ENCODE measurements at places on chromosomes 11 and 22.
A peak's percentile ranks its signal among the peaks of the same experiment; 100 is the strongest.

DNA sequence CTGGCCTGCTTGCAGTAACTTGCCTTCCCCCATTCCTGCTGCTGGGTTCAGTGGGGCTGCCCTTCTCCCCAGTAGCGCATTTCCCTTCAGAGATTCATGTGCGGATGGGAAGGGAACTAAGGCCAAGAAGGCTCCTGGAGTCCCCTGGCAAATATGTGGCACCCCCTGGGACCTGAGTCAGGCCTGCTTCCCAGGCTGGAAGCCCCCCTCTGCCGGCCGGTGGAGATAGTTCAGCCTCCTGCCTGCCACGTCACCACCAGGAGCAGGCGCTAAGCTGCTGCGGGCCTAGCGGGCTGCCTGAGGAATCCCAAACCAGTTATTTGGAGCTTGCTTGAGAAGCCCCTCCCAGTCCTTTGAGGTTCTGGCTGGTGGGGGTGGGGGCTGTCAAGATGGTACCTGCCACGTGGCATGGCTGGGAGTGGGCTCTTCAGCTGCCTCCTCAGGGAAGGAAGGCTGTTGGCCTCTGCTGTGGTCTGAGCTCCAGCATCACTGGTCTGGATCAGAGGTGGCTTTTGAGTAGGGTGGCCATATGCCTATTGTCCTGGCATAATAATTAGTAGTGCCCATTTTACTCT, 2.0 kb downstream of the SERPINH1 start:
- DNase-seq: peak; percentile 93

DNA sequence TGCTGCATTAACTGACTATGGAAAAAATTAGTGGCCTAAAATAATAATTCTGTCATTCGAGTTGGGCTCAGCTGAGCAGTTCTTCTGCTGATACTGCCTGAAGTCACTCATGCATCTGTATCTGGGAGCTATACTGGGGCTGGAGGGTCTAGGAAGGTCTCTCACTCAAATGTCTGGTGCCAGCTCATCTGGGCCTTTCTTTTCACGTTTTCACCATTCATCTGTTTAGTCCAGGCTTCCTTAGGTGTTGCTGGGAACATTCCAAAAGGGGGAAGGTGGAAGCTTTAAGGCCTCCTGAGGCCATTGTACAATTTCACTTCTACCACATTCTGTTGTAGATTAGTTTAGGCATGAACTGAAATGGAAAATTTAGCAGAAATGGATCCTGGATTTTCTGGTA, 28.0 kb downstream of the YAP1 start:
- DNase-seq: peak; percentile 72

DNA sequence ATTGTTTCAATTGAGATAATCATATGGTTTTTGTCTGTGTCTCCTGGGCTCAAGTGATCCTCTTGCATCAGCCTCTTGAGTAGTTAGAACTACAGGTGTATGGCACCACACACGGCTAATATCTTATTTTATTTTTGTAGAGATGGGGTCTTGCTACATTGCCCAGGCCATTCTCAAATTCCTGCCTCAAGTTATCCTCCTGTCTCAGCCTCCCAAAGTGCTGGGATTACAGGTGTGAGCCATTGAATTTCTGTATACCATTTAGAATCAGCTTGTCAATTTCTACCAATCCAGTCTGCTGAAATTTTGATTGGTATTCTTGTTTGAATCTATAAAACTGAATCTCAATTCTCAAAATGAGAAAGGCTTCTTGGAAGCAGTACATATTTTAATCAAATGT, 10.4 kb upstream of the KAT5 start:
- no peak for DNase-seq

- DNase-seq: no peak
Observed at GRCh38 chr11:133966172-133966651, 9.4 kb upstream of the IGSF9B start.

DNA sequence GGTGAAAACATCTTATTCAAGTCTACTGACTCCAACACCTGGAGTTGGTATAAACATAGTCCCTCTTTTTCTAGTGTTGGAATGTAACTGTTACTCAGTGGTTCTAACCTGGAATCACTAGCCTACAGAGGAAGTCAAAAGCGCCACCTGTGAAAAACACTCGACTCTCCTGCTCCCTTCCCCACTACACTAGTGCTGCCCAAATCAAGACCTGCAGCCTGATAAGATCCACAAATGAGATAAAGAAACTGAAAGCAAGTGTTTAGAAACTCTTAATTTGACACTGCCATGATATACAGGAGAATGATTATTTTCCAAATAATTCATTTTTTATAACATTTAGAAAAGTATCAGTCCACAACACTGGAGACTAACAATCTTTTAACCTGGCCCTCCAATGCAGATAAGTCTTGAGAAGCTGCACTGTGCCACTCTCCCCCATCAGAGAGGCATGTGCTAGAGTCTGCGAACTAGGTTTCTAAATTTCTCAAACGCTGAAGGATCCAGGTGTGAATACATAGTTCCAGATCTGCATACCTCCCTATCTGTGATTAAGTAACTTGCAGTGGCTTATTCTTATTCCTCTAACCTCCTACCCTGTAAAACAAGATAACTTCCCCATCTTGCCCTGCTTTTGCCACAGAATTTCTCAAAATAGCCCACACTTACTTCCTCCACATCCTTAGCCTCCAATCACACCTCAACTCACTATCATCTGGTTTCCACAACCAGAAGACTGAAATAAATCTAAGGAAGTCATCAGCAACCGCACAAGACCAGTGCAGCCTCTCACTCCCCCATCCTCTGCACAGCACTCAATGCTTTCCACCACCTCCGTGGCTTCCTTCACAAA, 88.1 kb downstream of the RRAS2 start:
- no peak for DNase-seq

DNA sequence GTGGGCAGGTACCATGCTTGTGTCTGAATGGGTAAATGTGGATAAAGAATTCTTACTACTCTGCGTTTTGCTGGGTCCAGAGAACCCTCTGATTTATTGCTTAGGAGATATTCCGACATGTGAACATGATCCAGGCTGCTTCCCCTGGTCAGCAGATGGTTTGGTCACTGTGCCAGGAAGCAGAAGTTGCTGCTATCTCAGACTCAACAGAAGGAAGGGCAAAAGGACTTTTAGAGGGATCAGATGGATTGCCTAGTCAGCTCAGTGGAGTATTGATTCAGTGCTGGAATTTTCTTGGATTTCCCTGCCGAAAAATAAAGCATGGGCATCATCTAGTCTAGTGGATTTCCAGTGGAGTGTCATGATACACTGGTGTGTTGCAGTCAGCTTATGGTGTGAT, 440.1 kb downstream of the NTM start:
- DNase-seq: no peak

- no peak for DNase-seq
Observed at GRCh38 chr22:28123989-28124766, 205.1 kb upstream of the PITPNB start.

DNA sequence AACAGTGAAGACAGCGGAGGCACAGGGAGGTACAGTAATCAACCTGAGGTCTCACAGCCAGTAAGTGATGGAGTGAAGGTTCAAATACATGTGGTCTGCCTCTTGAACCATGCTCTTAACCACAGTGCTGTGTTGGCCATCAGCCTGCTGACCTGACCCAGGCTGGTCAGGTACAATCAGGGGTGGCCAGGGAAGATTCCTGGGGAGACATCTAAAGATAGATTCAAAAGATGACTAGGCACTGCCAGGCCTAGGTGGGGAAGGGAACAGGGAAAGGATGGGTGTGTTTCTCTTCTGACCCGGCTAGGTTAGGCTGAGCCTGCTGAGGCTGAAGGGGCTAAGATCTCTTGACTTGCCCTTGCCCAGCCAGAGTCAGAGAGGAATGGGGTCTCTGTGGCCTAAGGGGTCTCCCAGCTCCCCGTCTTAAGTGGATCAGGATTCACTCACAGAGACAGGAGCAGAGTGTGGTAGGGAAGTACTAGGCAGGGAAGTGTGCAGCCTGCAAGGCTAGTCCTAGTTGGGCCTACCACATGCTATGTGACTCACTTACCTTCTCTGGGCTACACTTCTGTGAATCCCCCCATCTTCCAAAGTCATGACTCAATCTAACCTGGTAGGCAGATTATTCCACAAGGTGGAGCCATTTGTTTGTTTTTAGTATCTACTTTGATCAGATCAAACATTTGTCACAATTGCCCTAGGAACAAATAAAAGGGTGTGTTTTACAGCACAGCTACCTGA, 10.4 kb upstream of the SREBF2 start:
- DNase-seq: peak; percentile 76

GRCh38 chr11:57364851-57365660, 15.9 kb downstream of the PRG3 start:
- no peak for DNase-seq

- no peak for DNase-seq
Observed at GRCh38 chr11:36132940-36133339, 156.3 kb downstream of the COMMD9 start.

DNA sequence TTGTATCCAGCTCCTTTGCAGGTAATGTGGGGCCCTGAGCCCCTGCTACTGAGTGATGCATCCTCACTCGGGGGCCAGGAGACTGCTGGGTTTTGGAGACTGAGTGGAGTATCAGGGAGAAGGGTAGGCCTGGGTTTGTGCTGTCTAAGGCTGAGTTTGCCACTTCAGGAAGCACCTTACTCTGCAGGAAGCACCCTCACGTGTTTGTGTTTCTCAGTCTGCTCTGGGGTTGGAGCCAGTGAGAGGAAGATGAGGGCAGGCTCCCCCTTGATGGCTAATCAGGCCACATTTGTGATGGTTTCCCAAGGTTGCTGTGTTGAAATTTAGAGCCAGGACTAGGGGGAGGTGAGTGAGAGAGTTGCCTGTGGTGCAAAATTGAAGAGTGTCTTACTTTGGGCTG, 13.7 kb upstream of the THY1 start:
- no peak for DNase-seq

DNA sequence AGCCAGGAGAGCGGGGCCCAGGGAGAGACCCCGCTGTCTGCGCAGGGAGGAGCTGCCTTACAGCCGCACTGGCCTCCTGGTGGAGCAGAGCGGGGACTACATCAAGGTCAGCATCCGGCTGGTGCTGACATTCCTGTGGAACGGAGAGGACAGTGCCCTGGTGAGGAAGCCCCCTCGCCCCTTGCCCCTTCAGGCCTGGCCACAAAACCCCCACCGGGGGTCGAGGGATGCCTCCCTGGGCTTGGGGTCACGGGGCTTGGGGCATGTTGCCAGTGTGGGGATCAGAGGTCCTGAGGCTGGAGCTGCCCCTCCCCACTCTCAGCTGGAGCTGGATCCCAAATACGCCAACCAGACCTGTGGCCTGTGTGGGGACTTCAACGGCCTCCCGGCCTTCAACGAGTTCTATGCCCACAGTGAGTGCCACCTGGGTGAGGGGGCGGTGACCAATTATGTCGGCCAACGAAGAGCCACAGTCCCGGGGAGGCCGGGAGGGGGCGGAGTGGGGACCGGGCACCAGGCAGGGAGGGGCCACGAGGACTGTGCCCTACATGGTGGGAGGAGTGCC, 4.2 kb downstream of the MUC5B start:
- DNase-seq: no peak

- peak; percentile 80 for DNase-seq
Observed at GRCh38 chr11:123560006-123560405, 94.4 kb downstream of the SCN3B start.

All from fibroblast of upper back skin (primary cell).